Thymus (tissue), 14 donors: ENCODE measurements at places on chromosomes 4 and X. TPM values are rescaled to one million over a fixed set of nuclear protein-coding genes. Genes with fewer than 3 reads are reported as not detected.

ETNPPL gene
- 1.6 TPM for polyA plus RNA-seq

FAM53A gene
- polyA plus RNA-seq: 2.0 TPM

DNA sequence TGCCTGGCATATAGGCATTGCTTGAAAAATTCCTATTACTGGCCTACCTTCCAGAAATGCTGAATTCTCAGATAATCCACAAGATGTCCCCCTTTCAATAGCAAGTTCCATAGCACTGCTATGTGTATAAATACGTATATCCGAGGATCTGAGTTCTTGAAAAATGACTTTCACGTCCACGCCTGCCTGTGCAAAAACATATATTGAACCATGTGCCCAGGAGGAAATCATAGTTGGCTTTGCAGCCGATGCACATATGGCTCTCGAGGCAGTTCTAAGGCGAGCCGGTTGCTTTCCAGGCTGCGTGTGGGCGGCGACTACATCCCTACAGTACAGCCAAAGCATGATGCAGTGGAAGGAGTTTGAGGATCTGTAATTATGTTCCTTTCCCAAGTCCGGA, 55.4 kb upstream of the ESX1 start:
- H3K36me3 ChIP-seq: no peaks in the 10 kb centered on the region
- H3K27me3 ChIP-seq: no peaks in the 10 kb centered on the region
- no peak overlapping the region for H3K27ac ChIP-seq
- no peak overlapping the region for H3K4me3 ChIP-seq
- no peaks in the 10 kb centered on the region for H3K4me1 ChIP-seq
- DNase-seq: no peak

- H3K4me3 ChIP-seq: no peak overlapping the region
- no peaks in the 10 kb centered on the region for H3K27me3 ChIP-seq
- DNase-seq: no peak
- no peaks in the 10 kb centered on the region for H3K36me3 ChIP-seq
Observed at GRCh38 chr4:84800256-84800655, 166.2 kb downstream of the WDFY3 start.
